ENCODE measurements at places on chromosomes 2 and 18. TPM values are rescaled to one million over a fixed set of nuclear protein-coding genes. Genes with fewer than 3 reads are reported as not detected.

Gene REG1B
- polyA plus RNA-seq, result not detected

Gene UNC50
- polyA plus RNA-seq, result 48.8 TPM

Gene NEU2
- not detected for polyA plus RNA-seq

Gene EVX2
- polyA plus RNA-seq, result not detected

Gene PSMA8
- 1.7 TPM for polyA plus RNA-seq

Gene LCT
- not detected for polyA plus RNA-seq

Gene SCN7A
- not detected for polyA plus RNA-seq

Gene TBC1D8
- 0.15 TPM for polyA plus RNA-seq

Gene TEX44
- not detected for polyA plus RNA-seq

Gene TRIM43
- not detected for polyA plus RNA-seq

Gene GNAL
- polyA plus RNA-seq, result not detected

Gene ZNF892
- polyA plus RNA-seq, result 0.61 TPM

Gene CFAP65
- not detected for polyA plus RNA-seq

Gene PLGLB1
- polyA plus RNA-seq, result 2.2 TPM

Gene ANKRD62
- polyA plus RNA-seq, result not detected

Gene BMP10
- polyA plus RNA-seq, result not detected

Gene TRAK2
- 40.6 TPM for polyA plus RNA-seq

Gene GRB14
- polyA plus RNA-seq, result not detected

Gene PARD3B
- not detected for polyA plus RNA-seq

Gene CHCHD5
- polyA plus RNA-seq, result 40.2 TPM

Gene GPR45
- polyA plus RNA-seq, result not detected

Gene CHRND
- not detected for polyA plus RNA-seq

Gene CACNB4
- not detected for polyA plus RNA-seq

Gene ARHGAP15
- 506 TPM for polyA plus RNA-seq

Gene MC4R
- not detected for polyA plus RNA-seq

Gene FLACC1
- polyA plus RNA-seq, result 0.39 TPM

Gene SERPINB10
- polyA plus RNA-seq, result not detected

Gene OTOS
- polyA plus RNA-seq, result not detected

Gene MYO7B
- not detected for polyA plus RNA-seq
